ENCODE measurements at places on chromosomes 7 and 10.
A peak's percentile ranks its signal among the peaks of the same experiment; 100 is the strongest.

- DNase-seq: no peak
Observed at GRCh38 chr7:21966271-21966670, 20.6 kb upstream of the CDCA7L start.

GRCh38 chr10:58909881-58910280 lies 266.6 kb upstream of the PHYHIPL start:
- DNase-seq: peak; percentile 53

DNA sequence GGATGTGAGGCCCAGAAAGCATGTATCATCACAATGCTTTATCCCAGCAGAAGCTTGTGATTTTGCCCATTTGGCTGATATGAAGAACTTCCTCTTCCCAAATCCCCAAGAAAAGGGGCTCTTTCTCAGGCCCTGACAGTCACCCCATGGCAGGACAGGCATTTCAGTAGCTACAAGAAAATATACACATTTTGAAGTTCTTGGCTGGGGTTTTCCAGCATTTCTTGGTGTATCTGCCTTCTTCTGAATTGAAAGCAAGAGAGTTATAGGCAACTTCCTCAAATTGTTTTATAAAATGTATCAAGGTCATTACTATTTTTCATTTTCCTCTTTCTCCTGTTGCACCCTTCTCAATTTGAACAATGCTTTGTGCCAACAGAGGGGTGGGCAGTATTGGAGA lies 63.3 kb upstream of the PDLIM1 start:
- no peak for DNase-seq

GRCh38 chr10:15244635-15245197 lies 76.2 kb upstream of the NMT2 start:
- no peak for DNase-seq

DNA sequence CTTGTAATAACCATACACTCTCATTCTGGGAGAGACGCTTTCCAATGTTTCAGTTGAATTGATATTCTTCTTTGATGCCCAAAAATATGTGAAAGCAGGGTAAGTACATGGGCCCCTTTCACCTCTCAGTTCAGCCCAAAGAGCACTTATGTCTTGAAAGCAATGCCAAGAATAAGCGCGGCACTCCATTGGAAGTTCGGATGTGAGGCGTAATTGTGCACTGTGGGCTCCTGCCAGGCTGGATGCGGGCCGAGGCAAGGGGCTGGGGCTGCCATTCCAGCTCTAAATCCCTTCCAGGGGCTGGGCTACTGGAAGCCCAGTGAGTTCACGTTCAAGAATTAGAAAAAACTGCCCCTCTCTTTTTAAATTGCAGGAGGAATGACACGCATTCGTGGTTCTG lies 113.8 kb downstream of the EBF3 start:
- no peak for DNase-seq

DNA sequence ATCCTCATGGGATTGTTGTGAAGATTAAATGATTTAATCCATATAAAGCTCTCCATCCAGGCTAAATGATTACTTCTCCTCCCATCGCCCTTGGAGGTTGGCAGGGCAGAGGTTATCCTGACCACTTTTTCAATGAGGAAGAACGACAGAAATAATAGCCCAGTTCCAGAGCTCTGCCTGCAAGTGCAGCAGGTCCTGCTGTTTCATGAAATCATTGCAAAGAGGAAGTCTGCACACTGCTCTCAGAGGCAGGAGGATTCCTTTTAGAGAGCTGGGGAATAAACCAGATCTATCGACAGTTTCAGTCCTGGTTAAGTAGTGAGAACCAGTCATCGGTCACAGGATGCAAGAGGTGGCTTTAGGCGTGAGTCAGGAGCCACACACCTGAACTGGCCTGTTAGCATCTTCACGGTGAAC lies 25.0 kb upstream of the CDH23 start:
- no peak for DNase-seq

DNA sequence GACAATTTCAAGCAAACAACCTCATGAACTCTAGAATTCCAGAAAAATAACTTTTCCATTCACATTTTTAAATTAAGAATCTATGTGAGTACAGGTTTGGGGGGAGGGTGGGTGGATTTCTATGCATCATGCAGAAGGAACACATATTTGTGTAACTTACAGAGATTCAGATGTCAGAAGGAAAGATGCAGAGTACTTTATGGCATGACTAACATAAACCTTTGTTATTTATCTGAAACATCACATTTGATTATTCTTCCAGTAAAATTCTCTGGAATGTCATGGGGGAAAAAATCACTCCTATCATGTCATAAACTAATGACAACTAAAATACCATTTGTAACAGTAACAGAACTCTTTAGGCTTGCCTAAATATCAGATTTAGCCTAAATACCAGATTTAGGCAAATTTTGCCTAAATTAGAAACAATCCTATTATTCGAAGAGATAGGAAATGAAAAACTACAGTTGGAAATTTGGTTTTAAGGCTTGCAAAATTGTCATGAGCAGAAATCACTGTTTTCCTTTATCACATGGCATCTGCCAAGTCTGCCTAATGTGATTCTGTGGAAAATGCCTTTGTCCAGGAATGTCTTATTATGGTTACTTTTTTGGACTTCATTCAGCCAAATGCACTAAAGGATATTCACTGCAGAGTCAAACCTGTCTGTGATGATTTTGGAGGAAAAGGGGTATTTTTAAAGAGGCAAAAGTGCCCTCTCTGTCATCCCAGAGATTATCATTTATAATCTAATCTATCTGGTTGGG lies 527.7 kb upstream of the CELF2 start:
- DNase-seq: peak; percentile 80

GRCh38 chr7:108451296-108451848 lies 4.9 kb downstream of the NRCAM start:
- no peak for DNase-seq

DNA sequence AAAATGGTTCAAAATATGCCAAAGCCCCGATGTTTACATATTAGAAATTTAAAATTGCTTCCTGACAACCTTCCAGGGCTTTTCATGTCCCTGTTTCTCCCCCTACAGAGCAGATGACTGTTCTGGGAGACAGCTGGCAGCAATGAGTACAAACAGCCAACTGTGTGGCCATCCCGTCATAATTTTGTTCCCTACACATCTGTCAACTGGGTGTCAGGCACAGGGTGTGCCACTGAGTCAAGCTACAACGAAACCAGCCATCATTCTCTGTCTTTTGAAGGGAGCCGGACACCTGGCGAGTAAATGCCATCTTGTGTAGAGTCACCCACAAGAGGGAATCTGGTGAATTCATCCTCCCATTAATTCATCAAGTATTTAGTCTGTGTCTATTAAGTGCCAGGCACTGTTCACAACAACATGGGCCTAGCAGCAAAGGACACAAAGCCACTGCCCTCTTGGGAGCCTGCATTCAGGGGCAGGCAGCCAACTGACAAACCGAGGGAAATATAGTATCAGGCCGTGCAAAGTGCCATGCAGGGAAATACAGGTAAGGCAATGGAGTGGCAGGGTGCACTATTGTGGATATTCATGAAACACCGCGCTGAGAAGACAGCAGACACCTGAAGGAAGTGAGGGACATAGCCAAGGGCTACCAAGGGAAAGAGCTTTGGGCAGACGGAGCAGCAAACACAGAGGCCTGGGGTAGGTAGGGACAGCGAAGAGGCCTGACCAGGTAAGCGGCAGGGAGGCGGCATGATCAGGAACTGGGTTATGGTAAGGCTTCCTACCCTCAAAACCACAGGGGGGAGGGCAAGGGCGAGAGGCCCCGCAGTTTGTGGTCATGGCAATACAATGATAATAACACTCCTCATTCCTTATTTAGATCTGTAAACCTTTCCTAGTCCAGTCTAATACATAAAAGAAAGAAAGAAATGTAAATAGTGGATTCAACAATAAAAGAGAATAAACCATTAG lies 213.6 kb downstream of the FAM107B start:
- DNase-seq: no peak

GRCh38 chr10:17003651-17004286 lies 125.8 kb downstream of the CUBN start:
- peak; percentile 79 for DNase-seq

- DNase-seq: no peak
Observed at GRCh38 chr10:122458693-122459092, 2.7 kb upstream of the HTRA1 start.

DNA sequence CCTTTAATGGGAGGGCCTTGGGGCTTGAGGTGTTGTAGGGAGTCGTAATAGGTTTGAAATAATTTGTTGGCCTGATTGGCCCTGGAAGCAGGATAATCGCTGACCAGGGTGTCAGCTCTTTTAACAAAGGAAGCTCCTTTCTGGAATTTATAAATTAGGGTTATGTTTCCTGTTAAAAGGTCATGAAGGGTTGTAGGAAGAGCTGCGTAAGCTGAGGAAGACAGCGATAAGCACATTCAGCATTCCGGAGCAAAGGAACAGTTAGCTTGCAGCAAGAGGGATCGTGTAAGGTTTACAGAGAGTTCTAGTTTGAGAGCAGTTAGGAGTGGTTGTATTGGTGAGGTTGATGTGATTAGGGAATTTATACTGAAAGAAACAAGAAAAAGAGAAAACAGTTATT lies 21.3 kb downstream of the CPA4 start:
- DNase-seq: no peak

- DNase-seq: no peak
Observed at GRCh38 chr7:28500138-28500537, 87.8 kb downstream of the CREB5 start.

GRCh38 chr7:99644431-99644830 lies 27.7 kb downstream of the ZSCAN25 start:
- DNase-seq: peak; percentile 7

Measured in fibroblast of skin of back (primary cell).